H4 (cell line): ENCODE measurements at places on chromosomes 1 and 21.

DNA sequence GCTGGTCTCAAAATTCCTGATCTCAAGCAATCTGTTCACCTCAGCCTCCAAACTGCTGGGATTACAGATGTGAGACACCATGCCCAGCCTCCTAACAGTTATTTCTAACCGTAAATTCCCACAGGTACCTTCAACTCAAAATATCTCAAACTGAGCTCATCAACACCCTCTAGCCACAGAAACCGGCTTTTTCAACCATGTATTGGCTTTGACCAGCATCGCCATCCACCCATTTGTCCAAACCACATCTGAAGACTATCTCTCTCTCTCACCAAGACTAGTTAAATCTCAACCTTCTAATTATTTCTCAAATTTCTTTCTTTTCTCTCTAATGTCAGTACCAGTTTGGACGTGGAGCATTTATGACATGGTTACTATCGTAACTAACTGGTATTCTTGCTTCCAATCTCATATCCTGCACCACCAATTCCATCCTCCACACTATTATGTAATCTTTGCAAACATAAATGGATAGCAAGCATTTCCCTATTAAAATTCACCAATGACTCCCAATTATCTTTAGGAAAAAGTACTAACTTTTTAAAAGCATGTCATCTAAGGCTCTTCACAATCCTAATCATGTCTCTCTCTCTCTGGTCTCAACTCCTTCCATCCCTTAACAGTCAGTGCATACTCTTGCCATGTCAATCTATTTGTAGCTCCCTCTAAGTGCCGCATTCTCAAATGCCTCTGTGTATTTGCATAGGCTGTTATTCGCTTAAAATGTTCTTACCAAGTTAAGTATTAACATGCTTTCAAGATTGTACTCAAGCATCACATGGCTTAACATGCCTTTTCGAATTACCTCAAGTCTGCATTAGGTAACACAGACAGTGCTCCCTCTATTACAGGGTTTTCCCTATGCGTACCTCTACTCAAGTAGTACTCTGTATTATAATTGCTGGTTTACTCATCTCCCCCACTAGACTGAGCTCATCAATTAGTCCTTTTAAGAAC, 18.1 kb downstream of the RSBN1 start:
- DNase-seq: no peak

DNA sequence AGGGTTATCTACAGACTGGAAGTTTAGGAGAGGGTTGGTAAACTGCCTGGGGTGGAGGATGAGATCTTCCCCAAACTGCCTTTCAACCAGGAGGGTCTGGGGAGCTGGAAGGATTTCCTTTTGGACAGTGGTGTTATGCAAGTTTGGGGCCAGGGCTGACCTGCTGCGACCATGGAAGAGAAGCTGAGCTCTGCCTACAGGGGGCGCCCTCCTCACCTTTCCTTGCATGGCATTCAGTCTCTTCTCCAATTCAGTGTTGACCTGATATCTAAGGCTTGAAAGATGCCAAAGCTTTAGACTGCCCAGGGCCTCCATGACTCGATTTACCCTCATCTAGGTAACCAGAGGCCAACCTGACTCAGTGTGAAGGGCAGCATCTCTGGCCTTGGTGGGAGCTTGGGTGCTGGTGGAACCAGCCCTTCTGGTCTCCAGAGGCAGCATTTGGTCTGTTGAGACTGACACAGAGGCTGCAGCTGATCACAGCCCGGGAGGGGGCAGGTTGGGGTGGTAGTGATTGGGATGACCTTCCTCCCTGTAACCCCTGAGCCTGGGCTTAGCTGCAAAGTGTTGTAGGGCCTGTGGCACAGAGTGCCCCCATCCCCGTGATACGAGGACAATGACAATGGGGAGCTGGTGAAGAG, 170.0 kb downstream of the GRIK3 start:
- no peak for DNase-seq

GRCh38 chr1:81125672-81126071, 675.1 kb upstream of the ADGRL2 start:
- DNase-seq: no peak

- no peak for DNase-seq
Measured at GRCh38 chr1:39668111-39668510, 3.8 kb downstream of the NT5C1A start.

DNA sequence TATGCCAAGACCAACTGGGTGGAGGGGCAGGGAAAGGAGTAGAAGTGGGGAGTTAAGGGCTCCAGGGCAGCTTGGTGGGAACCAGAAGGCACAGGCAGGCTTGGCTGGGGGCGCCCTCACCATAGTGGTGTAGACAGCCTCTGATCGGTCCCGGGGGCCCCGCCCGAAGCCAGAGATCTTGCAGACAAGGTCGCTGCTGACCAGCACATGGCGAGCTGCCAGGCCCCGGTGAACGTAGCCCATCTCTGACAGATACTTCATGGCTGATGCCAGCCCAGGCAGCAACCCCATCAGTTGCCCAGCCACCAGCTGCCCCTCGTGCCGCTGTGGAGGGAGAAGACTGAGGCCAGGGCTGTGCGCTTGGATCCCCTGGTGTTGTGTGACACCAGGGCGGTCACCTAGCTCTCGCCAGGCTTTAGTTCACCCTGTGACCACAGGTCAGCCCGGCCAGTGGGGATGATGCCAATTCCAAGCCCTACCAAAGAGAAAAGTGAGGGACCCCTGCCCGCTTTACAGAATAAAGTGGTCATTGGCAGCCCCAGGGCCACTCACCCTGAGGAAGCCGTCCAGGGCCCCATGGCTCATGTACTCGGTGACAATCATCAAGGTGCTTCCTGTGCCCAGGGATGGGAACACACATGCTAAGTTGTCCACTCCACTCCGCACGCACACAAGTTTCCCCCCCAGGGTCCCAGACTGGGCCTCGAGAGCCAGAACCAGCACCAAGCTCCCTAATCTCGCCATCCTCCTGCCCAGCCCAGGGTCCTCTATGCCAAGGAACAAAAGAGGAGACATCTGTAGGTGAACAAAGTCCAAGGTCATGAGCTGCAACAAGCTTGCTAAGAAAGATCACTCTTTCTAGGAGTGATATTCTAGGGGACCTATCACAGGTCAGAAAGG, 28.2 kb downstream of the CDCA8 start:
- no peak for DNase-seq

DNA sequence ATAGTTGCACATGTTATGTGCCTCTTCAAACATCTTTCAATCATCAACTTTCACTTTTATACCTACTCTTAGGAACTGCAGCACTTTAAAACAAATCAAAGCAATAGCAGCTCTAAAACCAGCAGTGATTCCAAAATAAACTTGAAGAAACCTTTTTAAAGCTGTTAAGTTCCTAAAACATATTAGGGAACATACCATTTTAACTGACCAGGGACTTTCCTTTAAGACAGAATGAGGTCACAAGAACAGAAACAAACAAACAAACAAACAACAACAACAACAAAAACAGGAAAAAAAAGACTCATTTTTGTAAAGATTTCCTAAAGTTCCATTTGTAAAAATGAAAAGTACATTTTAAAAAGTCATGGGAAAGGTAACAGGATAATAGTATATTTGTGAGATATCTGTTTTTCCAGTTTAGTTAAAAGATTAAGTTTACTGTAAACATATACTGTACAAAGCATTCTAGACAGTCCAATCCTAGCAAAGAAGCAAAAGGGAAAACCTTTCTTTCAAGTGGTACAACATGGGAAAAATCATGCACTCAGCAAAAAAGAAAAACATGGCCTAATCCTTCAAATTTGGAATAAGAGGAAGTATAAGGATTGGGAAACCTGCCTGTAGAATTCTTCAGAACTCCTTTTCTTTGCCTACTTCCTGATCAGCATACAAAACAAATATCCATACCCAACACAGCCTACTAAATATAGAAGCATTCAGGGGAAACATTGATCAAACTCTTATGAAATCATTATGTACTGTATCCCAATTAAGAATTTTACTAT, 45.5 kb downstream of the EPS15 start:
- no peak for DNase-seq

DNA sequence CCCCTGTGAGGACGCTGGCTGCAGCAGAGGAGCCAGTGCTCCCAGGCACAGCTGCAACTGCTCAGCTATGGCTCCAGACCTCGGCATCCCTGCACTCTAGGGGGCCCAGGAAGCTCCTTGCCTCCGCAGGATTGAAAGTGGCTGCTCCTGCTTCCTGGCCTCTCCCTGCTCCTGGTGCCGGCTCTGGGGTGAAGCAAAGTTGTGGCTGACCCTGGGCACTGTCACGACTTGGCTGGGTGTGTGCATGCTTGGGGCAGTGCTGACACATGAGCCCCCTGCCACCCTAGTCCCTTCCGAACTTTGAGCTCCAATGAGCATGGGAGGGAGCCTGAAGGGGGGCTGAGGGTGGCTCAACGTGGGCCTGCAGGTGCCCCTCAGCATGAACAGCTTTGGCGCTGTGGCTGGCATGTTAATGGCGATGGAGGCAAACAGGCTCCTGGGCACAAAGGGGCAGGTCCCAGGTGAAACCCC, 1512.2 kb downstream of the KCNT2 start:
- DNase-seq: no peak

DNA sequence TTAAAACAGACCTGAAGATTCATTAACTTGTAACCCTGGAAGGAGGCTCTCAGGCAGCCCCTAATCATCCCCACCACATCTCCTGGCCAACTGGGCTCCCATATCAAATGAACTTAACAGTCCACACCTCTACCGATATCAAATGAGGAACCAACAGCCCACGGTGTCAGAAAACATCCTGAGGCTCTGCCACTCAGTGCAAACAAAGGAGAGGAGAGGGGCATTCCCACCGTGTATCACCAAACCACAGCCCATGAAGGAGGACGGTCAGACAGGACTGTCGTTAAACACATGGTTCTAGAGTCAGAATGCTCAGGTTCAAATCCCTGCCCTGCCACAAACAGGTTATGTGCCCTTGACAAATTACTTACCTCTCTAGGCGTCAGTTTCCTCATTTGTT, 52.5 kb downstream of the ERI3 start:
- DNase-seq: no peak

GRCh38 chr1:16215882-16216753, 3.7 kb upstream of the ARHGEF19 start:
- DNase-seq: no peak

DNA sequence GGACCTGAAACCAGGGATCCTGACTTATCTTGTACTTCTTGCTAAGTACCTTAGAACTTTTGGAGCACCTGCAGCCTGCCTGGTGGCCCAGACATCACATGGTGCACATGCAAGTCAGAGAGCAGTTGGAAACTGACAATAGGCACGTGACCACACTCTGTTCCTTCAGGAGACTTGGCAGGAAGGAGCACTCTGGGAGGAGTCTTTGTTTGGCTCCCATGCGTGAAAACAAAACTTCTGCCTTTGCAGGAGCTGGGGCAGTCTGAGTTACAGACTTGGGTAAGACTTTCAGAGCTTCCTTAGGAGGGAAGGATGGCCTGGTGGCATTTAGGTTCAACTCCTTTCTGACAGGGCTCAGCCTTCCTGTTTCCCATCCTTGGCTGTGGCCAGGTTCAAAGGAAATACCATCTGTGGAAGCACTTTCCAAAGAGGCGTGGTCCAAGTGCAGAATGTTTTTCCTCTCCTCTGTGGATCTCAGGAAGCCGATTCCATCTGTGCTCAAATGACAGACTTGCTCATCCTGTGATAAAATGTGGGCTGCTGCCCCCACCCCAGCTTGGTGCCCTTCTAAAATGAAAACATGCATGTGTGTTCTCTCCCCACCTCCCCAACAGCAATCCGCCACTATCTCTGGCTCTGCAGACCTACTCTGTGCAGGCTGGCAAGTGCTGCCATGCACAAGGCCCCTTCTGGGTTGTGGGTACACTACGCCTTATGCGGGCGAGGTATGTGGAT, 14.1 kb upstream of the ZNF436 start:
- no peak for DNase-seq

DNA sequence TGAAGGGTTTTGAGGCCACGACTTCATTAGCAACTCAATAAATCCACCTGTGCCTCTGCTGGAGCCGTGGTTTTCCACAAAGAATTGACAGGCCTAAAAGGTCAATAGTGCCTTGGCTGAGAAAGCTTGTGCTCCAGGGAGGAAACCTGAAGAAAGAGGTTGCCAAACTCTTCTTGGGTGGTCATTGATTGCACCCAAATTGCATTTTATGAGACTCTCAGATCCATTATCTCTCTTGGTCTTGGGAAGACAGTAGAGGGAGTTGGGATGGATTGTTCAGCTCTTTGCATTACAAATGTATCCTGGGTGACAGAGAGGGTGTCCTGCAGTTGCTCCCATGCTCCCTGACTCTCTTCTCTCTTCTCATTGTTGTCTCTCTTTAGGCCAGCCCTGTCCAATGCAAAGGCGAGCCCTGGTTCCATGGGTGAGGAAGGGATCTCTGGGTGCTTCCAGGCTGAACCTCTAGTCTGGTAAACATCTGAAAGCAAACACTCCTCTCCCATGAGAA, 46.1 kb upstream of the HTR1D start:
- DNase-seq: no peak

DNA sequence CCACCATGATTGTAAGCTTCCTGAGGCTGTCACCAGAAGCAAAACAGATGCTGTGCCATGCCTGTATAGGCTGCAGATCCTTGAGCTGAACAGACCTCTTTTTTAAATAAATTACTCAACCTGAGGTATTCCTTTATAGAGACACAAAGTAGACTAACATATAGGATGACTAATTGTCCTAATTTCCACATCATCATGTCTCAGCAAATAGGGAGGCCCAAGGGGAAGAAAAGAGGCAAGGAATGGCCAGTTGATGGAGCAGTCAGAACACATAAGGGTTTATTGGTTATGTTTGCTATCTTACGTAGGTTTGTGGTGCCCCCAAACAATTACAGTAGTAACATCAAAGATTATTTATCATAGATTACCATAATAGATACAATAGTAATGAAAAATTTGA, 126.2 kb downstream of the RASAL2 start:
- DNase-seq: no peak

DNA sequence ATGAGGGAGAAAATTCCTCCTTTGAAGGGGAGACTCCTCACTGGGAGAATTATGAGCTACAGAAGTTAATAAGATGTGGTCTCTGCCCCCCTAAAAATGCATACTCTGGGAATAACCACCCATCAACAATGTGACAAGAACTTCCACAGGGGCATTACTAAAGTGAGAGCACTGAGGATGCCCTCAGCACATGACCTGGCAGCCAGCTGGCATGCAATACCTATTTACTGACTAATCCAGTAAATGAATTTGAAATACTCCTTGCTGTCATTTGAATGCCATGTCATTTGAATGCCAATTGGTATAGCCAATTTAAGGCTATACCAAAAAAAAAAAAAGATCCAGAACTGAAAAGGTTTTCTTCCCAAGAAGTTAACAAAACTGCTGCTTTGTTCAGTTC, 30.8 kb downstream of the PLPP3 start:
- DNase-seq: no peak

- no peak for DNase-seq
Measured at GRCh38 chr1:36818771-36819170, 215.5 kb downstream of the GRIK3 start.

DNA sequence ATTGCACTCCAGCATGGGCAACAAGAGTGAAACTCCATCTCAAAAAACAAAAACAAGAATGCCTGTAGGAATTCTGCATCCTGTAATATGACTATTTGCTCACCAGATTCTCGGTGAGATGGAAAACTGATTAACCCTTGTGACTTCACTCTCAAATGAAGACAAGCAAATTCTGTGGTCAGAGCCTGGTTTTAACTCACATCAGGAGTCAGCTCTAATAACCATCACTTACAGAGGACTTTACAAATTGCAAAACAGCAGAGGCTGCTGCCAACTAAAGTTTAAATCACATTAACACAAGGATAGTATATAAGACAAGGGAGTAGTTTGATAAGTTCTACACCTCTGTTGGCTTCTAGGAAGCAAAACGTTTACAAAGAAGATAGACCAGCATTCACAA, 35.7 kb upstream of the FAM163A start:
- DNase-seq: no peak
